Dorsolateral prefrontal cortex (tissue), 122 donors: ENCODE measurements at places on chromosomes 6 and 20.

- no peak for DNase-seq
Measured at GRCh38 chr6:12371641-12372146, 81.5 kb downstream of the EDN1 start.

- DNase-seq, result no peak
Measured at GRCh38 chr6:3912361-3913076, 63.3 kb downstream of the FAM50B start.

GRCh38 chr6:116019428-116019827 lies 41.3 kb downstream of the FRK start:
- DNase-seq, result no peak

- DNase-seq, result no peak
Measured at GRCh38 chr20:56518721-56519398, 5.7 kb upstream of the FAM209A start.

GRCh38 chr6:122075084-122075838 lies 324.2 kb upstream of the HSF2 start:
- DNase-seq, result no peak

DNA sequence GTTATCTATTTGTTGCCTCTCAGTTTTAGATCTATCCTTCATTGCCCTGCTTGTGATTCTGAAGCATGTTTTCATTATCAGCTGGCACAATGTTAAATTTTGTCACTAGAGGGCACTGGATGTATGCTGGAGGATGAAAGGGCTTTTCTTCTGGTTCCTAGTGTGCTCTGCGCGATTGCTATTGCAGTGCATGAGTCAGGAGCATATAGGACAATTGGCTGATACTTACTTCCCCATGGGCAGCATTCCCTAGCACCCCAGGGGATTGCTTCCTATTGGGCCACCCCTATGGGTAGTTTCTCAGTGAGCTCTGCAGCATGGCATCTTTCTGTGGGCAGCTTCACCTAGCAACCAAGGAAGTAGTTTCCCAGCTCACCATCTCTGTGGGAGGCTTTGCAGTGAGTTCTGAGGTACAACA lies 280.3 kb upstream of the SYNCRIP start:
- no peak for DNase-seq

GRCh38 chr6:15970517-15970916 lies 158.4 kb upstream of the MYLIP start:
- no peak for DNase-seq

DNA sequence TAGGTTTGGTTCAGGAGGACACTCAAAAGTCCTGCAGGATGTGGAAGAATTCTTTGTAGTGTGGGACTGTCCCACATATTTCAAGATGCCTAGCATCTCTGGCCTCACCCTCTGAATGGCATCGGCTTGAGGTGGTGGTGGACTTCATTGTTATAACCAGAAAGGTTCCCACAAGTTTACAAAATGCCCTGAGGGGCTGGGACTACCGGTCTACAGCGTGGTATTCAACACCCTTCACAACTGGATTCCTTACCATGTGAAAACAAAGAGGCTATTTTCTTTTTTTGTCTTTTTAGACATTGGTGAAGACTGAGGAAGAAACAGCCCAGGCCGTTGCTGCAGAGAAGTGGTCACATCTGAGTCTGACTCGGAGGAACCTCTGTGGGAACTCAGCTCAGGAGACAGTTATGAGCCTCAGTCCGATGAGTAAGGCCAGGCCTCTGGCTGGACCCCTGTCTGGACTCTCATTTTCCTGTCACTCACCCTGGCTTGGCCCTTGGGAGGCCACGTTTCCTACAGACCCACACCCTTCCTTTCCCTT lies 15.2 kb downstream of the PGBD1 start:
- no peak for DNase-seq

DNA sequence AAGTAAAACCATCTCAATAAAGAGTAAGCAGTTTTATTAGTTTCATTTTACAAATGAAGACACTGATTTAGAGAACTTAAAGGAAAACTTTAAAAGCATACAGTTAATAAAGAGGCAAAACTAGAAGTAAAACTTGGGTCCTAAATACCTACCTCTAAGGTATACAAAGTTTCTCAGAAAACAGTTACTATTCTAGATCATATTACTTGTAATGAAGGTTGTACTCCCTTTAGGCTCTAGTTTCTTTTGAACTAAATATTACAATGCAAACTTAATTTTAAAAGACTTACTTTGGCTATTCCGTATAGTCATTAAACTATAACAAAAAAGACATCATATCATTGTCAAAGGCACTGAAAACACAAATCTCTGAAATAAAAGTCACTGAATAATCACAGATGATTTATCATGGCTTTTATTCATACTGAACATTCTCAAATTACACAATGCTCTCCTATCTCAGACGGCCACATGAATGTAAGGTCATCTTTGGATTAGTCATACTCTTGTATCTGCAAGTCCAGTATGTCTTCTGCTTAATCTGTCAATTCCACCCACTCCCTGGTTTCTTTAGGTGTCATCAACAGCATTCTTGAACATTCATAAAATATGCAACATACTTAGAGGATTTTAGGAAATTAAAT lies 361.6 kb upstream of the RUNX2 start:
- DNase-seq, result no peak

GRCh38 chr6:141513830-141514229 lies 618.9 kb upstream of the GJE1 start:
- no peak for DNase-seq

GRCh38 chr20:37528446-37529213 lies 954 bp upstream of the BLCAP start:
- no peak for DNase-seq

DNA sequence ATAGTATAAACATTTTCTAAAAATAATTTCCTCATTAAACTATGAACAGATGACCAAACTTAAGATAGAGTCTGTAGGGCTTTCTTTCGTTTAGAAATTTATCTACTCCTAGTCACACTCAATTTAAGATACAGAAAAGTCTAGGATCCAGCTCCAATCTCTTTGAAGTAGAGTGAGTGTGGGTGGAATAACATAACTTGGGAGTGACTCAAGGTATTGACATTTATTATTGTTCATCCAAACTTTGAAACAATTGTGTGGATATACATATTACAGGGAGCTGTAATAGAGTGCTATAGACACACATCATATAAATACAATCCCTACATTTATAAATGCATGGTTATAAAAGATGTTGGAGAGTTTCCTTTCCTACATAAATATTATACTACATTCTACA lies 715.2 kb upstream of the MANEA start:
- DNase-seq, result no peak

DNA sequence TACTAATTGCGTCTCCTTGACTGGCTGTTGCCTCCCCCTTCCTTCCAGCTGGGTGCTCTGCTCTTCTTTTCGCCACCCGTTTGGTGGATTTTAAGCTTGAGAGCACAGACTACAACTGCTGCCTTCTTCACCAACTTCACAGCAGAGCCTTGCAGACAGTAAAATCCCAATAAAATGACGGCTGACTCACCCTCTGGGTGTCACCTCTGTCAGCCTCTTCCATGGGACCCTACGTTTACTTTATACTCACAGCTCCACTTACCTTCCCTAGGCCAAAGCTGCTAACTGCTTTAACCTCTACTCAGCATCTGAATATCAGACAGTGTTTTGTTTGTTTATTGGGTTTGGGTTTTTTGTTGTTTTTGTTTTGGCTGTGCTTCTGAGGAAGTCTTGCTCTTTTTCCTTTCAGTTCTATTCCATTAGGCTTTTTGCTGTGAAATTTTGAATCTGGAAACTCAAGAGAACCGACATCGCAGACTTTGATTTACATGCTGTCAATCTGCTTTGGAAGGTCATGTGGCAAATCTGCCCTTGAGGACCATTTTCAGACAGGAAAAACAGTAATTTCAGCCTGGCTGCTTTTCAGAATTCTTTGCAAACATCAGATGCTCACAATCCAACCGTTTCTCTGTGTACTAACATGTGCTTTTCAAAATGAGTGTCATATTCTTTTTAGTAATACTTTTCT lies 2.4 kb downstream of the AGPAT4 start:
- no peak for DNase-seq

- DNase-seq, result no peak
Measured at GRCh38 chr20:38935285-38935684, 9.1 kb downstream of the FAM83D start.

- no peak for DNase-seq
Measured at GRCh38 chr6:167426084-167426483, 101.2 kb downstream of the TTLL2 start.
